Hematopoietic multipotent progenitor cell treated with erythropoietin and hydrocortisone succinate and interleukin-3 and kit ligand, for 8 days (in vitro differentiated cells): ENCODE measurements at places on chromosomes 3 and 15.

- DNase-seq = no peak
Measured at GRCh38 chr3:111335512-111336303, 206.3 kb upstream of the CD96 start.

GRCh38 chr15:74208901-74209559 is 6.4 kb upstream of the STRA6 start:
- DNase-seq = no peak

DNA sequence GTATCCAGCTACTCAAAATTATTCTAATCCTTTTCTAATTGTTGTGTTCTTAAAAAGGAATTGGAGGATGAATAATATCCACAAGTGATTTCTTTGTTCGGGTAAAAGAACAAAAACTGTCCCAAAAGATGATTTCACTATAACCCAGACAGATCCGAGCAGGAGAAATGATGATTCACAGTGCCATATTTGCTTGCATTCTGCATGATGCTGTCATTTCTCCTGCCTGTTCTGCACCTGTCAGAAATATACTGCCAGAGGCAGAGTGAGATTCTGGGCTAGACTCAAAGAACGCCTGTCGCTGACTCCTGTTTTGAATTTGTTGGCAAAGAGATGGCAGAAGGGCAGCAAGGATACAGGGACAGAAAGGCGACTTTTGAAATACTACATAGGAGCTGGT is 34.7 kb upstream of the SLC24A5 start:
- DNase-seq = no peak

- peak; percentile 71 for DNase-seq
Measured at GRCh38 chr15:73996939-73997338, 2.4 kb downstream of the PML start.

DNA sequence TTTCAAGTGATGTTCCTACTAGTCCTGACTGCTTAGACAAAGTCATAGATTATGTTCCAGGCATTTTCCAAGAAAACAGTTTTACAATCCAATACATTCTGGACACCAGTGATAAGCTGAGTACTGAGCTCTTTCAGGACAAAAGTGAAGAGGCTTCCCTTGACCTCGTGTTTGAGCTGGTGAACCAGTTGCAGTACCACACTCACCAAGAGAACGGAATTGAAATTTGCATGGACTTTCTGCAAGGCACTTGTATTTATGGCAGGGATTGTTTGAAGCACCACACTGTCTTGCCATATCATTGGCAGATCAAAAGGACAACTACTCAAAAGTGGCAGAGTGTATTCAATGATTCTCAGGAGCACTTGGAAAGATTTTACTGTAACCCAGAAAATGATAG is 3.8 kb downstream of the TIPARP start:
- DNase-seq = no peak

DNA sequence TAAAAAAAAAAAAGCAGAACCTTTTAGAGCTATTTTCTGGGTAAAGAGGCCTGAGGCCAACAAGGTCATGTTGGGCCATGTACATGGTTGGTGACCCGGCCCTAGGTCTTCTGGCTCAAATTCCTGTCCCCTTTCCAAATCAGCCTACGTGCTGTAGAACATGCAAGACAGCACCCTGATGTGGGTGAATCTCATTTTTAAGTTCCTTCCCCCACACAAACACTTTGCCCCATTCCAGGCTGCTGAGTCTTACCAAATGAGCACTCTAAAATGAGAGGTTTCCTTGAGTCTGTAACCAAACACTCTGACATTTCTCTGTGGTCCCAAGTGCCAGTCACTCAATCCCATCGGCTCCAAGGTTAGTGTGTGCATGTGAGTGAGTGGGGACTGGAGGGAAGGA is 9.4 kb downstream of the BCL6 start:
- no peak for DNase-seq

GRCh38 chr15:81516461-81516860 is 142.4 kb upstream of the TMC3 start:
- DNase-seq = no peak

DNA sequence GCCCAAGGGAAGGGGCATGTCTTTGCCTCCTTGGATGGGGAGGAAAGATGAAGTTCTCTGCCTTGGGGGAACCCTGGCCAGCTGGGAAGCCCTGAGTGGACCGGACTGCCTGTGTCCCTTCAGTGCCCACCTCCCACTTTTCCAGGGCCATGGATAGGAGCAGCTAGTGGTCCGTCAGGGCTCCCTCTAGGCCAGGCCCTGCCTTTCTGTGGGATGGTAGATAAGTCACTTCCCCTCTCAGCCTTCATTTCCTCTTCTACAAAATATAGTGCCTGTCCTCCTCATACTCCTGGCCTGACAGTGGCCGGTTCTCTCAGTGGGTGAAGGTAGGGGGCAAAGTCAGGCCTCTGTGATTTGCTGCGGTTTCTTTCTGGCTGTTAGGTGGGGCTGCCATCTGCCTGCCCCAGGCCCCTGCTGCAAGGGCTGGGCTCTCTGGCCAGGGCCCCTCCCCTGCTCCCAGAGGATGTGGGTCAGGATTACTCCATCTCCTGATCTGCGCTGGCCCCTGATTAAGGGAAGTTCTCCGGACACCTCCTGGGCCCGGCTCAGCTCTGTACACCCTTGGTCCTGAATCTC is 1.4 kb downstream of the PLEKHO2 start:
- DNase-seq = peak; percentile 50

DNA sequence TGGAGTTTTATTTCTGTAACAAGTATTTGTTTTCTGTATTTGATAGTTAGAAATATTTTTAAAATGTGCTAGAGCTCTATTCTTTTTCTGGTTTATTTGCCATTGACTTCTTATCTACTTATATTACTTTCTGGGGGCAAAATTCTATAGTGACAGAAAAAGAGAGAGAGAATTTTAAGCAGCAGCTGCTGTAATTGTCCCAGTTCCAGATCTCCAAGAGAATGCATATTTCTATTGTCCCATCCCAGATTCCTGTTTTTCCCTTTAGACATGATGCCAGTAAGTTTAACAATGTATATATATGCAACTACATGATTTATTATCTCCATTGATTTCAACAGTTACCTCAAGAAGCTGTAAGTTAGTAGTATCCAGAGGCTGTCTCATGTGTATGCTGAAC is 541.7 kb upstream of the ZNF385D start:
- DNase-seq = no peak

DNA sequence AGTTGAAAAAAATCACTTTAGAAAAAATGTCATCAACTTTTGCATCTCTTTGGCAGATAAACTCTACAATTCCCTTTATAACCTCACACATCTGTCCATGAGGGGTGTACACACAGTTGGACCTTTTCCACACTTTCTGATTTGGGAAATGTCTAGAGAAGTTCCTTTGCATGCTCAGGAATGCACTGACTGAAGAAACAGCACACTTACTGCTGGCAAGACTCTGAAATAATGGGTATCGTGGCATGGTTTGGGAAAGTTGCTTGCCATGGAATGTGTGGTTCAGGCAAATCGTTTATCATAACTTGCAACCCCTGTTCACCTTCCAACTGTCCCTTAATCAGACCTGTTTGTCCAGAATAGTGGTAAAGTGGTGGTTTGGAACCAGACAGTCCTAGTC is 135.3 kb upstream of the TGFBR2 start:
- no peak for DNase-seq

DNA sequence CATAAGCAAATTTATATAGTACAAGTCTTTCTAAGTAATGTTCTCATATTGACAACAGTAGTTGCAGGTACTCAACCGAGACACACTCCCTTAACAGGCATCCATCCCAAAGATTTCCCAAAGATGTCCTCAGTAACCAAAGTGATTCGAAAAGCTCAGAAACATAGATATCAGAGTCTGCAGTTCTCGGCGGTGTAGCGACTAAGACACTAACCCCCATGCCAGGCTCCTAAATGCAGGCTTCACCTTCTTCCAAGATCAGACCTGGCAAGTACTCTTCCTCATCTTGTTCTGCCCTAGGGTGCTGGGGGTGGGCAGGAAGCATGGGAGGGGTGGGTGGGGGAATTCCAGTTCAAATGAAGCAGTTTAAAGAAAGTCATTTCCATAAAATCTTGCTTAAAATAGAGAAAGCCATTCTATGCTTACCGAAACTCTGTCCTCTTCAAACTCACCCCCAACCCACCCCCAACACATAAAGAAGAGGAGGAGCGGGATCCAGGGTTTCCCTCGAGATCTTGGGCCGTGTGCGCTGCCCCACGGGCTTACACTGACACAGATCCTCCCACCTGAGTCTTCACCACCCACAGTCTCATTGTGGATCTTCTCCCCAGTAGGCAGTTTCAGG is 59.0 kb upstream of the BCL6 start:
- DNase-seq = no peak

GRCh38 chr3:42110631-42111030 is 19.5 kb downstream of the TRAK1 start:
- DNase-seq = no peak

DNA sequence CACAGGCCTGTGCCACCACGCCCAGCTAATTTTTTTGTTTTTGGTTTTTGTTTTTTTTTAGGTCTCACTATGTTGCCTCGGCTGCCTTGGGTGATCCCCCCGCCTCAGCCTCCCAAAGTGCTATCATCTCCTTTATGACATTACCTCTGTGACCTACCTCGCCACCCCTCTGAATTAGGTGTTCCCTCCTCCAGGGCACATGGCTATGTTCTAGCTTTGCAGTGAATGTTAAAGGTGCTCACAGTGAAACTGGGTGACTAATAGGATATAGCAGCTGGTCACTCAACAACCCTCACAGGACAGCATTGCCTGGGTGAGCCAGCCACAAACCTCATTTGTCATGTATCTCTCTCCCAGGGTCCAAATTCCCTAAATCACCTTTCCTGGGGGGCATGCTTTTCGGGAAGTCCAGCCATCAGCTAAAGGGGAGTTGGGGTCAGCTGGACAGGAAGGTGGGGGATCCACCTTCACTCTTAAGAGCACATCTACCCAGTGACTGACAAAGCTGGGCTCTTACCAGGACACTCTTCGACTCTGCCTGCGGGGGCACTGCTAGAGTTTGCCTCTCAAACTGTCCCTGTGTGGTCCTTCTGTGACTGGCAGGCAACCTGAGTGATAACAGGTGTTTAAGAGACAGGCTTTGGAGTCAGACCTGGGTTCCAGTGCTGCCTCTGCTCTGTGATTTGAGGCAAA is 1.6 kb upstream of the TTLL3 start:
- DNase-seq = peak; percentile 82

- no peak for DNase-seq
Measured at GRCh38 chr15:53611145-53611920, 148.1 kb downstream of the WDR72 start.

GRCh38 chr3:45132568-45133211 is 13.5 kb downstream of the CDCP1 start:
- no peak for DNase-seq

- no peak for DNase-seq
Measured at GRCh38 chr3:194857469-194858113, 171.9 kb downstream of the FAM43A start.

- DNase-seq = no peak
Measured at GRCh38 chr3:52393131-52393807, 51.6 kb downstream of the SEMA3G start.

GRCh38 chr3:25536521-25537391 is 108.7 kb downstream of the RARB start:
- no peak for DNase-seq

- no peak for DNase-seq
Measured at GRCh38 chr3:64360280-64360679, 135.0 kb upstream of the PRICKLE2 start.

DNA sequence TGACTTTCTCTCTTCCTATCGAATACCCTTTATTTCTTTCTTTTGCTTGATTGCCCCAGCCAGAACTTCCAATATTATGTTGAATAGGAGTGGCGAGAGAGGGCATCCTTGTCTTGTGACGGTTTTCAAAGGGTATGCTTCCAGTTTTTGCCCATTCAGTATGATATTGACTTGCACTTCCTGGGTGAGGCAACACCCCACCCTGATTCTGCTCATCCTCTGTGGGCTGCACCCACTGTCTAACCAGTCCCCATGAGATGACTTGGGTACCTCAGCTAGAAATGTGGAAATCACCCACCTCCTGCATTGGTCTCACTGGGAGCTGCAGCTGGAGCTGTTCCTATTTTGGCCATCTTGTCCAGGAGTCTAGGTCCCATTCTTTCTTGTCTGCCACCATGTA is 44.8 kb upstream of the KCNH8 start:
- DNase-seq = no peak

DNA sequence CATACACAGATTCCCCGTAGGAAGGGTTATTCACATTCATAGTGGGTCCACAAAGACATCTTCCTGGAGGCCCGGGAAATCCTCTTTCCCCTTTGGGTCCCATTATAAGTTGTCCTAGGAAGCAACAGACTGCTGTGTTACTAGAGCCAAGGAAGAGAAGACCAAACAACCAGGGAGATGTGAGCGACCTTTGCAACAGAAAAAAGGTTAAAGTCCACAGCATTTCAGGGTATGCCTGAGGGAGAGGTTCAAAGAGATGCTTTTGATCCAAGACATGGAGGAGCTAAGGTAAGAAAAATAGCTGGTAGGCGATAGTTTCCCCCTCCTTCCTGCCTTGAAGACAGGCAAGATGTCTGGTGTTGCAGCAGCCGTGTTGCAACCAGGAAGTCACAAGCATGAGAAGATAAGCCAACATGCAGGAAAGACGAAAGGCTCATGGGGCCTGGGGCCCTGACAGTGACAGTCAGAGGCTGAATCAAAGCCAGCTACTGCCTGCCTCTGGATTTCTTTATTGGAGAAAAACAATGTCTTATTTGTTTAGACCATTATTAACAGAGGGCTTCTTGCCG is 30.9 kb downstream of the EAF1 start:
- DNase-seq = no peak

DNA sequence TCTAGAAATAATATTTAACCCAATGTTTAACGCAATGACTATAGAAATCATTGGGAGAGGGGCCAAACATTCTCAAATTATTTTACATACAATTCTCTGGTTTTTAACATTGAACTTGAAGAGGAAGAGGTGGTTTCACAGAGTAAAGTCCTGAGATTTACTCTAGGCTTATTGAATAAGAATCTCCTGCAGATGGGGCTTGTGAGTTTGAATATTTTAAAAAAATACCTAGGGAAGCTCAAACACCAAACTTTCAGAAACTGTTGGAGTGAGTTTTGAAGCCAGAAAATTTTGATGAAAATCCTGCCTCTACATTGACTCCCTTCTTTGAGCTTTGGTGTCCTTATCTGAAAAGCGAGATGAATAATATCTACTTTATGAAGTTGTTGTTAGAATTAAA is 906.6 kb downstream of the TUSC7 start:
- DNase-seq = no peak

DNA sequence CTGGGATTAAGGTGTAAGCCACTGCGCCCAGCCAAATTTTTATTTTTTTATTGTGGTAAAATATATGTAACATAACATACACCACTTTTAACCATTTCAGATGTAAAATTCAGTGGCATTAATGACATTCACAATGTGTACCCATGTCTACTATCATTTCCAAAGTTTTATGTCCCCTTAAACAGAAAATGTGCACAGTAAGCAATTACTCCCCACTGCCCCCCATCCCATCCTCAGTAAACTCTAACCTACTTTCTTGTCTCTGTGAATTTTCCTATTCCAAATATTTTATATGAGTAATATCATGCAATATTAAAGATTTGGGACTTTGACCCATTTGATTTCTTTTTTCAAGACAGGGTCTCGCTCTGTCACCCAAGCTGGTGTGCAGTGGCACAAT is 14.6 kb upstream of the PRRT3 start:
- no peak for DNase-seq
